ENCODE measurements at places on chromosomes 7 and 10.

DNA sequence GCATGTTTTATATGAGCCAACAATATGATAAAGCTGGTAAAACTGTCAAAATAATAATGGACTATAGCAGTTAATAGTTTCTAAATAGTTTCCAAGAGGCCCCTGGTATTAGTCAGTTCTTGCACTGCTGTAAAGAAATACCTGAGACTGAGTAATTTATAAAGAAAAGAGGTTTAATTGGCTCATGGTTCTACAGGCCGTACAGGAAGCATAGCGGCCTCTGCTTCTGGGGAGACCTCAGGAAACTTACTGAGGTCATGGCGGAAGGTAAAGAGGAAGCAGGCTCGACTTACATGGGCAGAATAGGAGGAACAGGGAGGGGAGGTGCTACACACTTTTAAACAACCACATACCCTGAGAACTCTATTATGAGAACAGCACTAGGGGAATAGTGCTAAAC is 104.6 kb downstream of the PPP1R9A start:
- DNase-seq, result no peak

- DNase-seq, result no peak
Observed at GRCh38 chr10:103153302-103154197, 39.5 kb downstream of the NT5C2 start.

DNA sequence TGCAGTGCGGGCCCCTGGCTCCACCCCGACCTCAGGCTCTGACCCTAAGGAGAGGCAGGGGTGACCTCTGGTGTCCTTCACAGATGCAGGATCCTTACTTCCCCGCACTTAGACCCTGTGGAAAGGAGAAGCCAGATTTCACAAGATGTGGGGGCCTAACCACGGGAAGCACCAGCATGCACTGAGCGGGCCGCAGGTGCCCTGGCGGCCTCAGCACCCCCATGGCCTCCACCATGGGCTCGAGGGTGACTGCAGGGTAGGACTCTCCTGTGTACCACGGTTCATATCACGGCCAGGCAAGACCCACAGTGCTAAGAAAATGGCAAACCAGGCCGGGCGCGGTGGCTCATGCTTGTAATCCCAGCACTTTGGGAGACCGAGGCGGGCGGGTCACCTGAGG is 410.0 kb upstream of the FOXK1 start:
- no peak for DNase-seq

- no peak for DNase-seq
Observed at GRCh38 chr10:47023237-47024045, 112.2 kb downstream of the PTPN20 start.

DNA sequence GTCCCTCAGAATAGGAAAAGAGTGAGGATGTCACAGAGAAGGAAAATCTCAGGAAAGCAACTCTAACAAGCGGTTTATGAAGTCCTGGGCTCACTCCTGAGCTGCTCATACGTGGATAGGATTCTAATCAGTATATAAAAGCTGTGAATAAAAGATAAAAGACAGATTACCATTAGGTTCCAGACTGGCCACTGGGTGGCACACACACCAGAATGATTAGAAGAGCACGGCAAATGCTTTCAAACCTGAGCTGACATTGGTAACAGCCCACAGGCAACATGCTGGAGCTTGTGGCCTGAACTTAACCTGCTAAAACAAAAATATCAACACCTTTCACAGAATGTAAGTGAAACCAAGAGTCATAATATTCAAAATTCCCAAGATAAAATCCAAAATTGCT is 370.8 kb downstream of the GRID1 start:
- no peak for DNase-seq

- no peak for DNase-seq
Observed at GRCh38 chr10:81027706-81028105, 490.0 kb downstream of the SH2D4B start.

DNA sequence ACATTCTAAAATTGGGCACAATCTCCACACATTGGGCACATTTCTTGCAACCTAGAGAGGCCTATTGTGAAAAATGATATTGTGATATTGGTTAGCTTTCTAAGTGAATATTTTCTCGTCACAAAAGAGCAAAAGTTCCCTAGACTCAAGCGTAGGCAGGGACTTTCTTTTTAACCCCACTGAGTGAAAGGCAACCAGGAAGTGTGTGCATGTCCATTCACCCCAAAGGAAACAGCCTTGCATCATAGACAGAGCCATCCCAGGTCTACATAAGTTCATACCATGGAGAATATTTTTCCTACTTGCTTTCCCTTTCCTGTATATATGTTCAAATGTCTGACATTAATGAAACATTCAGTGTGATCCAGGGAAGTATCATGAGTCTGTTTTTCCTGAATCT is 84.2 kb upstream of the AGBL3 start:
- DNase-seq, result no peak

- DNase-seq, result no peak
Observed at GRCh38 chr7:116492654-116493109, 6.9 kb upstream of the CAV2 start.

- no peak for DNase-seq
Observed at GRCh38 chr10:104273899-104274575, 5.1 kb downstream of the GSTO2 start.

- no peak for DNase-seq
Observed at GRCh38 chr10:27225011-27225590, 15.5 kb downstream of the ACBD5 start.

DNA sequence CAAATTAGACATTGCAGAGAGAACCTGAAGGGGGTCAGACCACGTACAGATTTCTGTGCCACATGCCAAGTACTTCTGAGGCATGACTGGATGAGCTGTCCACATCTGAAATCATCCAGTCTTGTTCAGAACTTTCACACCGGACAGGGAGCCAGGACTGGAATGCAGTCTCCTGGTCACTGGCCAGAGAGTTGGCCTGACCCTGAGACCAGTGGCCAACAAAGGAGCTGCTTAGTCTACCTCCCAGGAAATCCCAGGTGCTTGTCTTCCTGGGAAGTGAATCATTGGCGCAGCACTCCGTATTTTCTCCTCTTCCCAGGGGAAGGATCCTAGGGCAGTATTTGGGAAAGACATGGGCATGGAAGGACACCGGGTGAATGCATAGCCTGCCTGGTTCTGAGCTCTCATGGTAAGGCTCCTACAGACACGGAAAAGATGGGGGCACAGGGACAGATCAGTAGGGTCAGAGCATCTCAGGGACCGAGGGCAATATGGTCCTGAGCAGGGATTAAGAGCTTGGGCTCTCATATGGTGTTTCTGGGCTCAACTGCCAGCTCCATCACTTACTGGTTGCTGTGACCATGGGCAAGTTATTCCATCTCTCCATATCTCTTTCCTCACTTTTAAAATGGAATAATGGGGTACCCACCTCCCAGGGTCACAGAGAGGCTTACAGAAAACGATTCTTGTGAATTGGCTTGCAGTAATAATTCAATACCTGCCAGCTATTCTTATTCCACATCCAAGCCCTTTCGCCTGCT is 1.3 kb upstream of the SCD start:
- DNase-seq, result no peak

GRCh38 chr7:27579565-27579964 is 83.1 kb downstream of the HIBADH start:
- no peak for DNase-seq

DNA sequence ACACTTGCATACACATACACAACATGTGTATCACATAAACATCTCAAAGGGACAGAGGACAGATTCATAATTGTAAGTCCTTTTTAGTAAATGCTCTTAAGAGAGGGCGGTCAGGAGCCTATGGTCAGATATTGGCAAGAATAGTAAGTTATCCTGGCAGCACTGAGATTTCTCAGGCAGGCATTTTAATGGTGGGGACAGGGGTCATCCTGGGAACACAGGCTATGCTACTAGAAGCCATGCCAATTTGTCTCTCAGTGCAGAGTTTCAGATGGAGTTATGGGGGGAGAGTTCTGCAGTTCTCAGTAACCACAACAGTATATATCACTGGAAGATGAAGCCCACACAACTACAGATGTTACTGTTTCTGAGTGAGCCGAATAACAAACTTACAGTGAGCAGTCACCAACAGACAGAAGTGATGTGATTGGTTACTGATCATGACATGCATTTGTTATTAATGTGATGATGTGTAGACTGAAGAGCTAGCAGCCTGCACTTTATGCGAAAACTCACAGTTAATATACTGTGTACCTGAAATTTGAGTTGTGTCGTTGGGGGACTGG is 16.4 kb downstream of the ZNF487 start:
- no peak for DNase-seq

GRCh38 chr7:338295-339061 is 48.5 kb downstream of the FOXL3 start:
- DNase-seq, result no peak

- no peak for DNase-seq
Observed at GRCh38 chr10:67722113-67722512, 26.1 kb upstream of the CTNNA3 start.

GRCh38 chr10:71971311-71971731 is 7.1 kb downstream of the CHST3 start:
- DNase-seq, result no peak

DNA sequence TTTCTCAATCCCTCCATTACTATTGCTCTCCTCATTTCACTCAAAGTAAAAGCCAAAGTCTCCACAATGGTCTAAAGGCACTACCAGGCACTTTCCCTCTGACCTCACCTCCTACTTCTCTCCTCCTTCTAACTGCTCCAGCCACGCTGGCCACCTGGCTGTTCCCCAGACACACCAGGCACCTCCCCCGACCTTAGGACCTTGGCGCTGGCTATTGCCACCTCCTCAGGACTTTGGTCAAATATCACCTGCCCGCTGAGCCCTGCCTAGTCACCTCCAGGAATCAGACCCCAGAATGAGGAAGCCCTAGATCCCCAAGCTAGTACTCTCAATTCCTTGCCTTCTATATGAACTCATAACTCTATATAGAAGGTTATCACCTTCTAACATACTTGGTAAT is 66.2 kb upstream of the STEAP1B start:
- DNase-seq, result no peak

DNA sequence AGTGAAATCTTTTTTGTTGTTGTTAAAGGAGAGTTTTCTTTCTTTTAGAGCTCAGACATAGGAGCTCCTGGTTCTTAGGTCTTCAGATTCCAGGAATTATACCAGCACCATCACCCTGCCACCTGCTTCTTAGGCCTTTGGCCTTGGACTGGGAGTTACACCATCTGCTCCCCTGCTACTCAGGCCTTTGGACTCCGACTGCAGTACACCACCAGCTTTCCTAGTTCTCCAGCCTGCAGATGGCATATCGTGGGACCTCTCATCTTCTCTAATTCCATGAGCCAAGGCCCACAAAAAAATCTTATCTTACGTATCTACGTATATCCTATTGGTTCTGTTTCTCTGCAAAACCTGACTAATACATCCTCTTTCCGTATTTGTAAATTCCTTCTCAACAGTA is 5.1 kb upstream of the TACC2 start:
- no peak for DNase-seq

- no peak for DNase-seq
Observed at GRCh38 chr10:105538874-105539273, 897.8 kb downstream of the SORCS3 start.

- no peak for DNase-seq
Observed at GRCh38 chr10:52442576-52442975, 128.5 kb downstream of the DKK1 start.

- DNase-seq, result no peak
Observed at GRCh38 chr7:140521421-140521820, 42.1 kb upstream of the MKRN1 start.

GRCh38 chr7:4066626-4067475 is 615.2 kb upstream of the FOXK1 start:
- DNase-seq, result no peak

DNA sequence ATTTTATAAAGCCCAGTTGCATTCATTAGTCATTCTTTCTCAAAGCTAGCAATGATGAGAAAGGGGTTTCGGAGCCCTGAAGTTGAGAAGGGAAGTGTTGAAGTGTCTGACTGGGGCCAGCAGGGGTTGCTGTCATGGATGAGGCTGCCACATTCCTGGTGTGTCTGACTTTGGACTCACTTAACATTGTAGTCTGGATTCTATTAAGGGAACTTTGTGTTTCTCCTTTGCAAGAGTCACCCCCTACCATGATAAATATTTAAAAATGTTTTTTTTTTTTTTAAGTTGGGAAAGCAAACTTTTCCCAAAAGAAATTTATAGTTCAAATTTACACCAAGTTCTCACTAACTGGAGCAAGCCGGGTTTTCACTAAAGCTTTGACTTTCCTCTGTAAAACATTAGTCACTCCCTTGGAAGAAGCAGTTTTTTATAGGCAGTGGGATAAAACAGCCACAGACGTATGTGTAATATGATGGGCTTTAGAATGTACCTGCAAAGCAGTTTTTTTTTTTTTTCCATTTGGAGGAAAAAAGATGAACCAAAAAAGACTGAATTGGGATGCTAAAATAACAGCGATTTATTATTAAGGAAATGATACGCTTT is 243.6 kb downstream of the TWIST1 start:
- DNase-seq, result no peak

DNA sequence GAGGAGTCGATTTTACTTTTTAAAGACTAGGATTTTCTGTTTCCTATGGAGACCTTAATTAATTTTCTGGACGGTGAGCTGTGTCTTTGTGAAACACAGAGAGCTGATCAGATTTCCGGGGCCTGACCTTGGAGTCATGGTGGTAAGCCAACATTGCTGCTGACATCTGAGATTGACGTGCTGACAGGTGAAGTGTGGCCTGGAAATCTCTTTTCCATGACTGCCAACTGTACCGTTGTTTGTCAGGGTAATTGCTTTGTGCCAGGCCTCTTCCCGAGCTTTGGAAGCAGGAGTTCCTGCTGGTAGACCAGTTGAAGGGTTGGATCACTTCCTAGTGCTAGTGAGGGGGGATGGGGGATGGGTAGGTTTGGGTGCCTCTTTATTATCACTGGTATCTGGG is 71.2 kb downstream of the ADRA2A start:
- DNase-seq, result no peak

GRCh38 chr7:107394831-107395230 is 75.0 kb upstream of the GPR22 start:
- no peak for DNase-seq

DNA sequence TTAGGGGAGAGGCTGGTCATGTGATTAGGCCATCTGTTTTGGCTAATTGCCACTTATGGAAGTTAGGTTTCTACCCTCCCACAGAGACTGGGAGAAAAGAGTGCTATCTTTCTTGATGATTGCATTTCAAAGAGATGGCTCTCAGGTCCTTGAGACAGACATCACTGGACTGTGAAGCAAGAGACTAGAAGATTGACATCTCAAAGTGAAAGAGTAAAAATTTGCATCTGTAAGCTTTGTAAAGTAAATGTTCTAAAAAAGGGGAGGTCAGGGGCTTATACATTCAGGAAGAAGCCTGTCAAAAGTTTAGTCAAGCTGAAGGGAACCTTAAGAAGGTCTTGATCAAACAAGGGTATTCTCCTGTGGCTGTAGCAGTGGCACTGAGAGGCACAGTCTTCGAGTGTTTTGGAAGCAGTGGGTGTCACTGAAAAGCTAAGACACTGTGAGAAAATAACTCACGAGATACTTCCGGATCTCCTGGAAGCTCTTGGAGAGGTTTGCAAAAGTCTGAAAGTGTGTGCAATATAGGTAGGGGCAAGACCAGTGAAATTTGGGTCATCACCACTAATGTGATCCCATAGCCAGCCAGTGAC is 342.1 kb downstream of the PHF14 start:
- DNase-seq, result no peak

Measured in GM12892 (cell line).